H1 (cell line): ENCODE measurements at places on chromosomes 5 and 9. TPM values are rescaled to one million over a fixed set of nuclear protein-coding genes. Genes with fewer than 3 reads are reported as not detected.

DNA sequence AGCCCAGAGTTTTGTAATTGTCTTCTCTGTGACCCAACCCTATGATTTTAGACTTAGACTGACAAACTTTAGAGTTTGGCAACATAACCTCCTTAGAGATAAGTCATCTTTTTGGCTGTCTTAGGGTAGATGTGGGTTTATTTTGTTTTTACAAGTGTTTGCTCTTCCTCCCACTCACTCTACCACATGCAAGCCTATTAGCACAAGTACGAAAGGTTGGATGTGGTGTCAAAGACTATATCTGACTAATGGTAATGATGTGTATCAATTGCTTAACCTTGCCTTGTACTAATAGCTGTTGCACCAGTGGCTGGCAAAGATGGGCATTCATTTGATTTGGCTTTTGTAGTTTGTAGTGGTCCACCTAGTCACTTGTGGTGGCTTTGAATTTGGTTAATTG is 46.5 kb downstream of the SLC25A46 start:
- no peaks in the 10 kb centered on the region for H3K27me3 ChIP-seq
- no peak overlapping the region for H3K4me3 ChIP-seq
- H3K4me1 ChIP-seq = no peaks in the 10 kb centered on the region
- H3K36me3 ChIP-seq = no peaks in the 10 kb centered on the region

Gene HK3
- total RNA-seq = not detected in 2 replicates

- no peak overlapping the region for H3K4me3 ChIP-seq
- H3K36me3 ChIP-seq = no peaks in the 10 kb centered on the region
- H3K4me1 ChIP-seq = no peaks in the 10 kb centered on the region
- H3K27ac ChIP-seq = no peak overlapping the region
These were observed 25.0 kb upstream of the PHYKPL start for GRCh38 chr5:178257650-178258049.

Gene SAXO1
- 0.20 TPM in 1 of 2 replicates, not detected in the other for total RNA-seq

- no peak for DNase-seq
- no peaks in the 10 kb centered on the region for H3K36me3 ChIP-seq
- peaks cover 5% of the 10 kb centered on the region for H3K4me1 ChIP-seq
- H3K27me3 ChIP-seq = no peaks in the 10 kb centered on the region
- H3K27ac ChIP-seq = no peak overlapping the region
These were observed 54.0 kb upstream of the NTRK2 start for GRCh38 chr9:84615544-84615943.

GRCh38 chr5:68428231-68428811 is 212.8 kb downstream of the PIK3R1 start:
- no peak overlapping the region for H3K4me3 ChIP-seq
- H3K4me1 ChIP-seq = no peaks in the 10 kb centered on the region

Gene PLAC8L1
- total RNA-seq = 0.92 TPM in 1 of 2 replicates, not detected in the other

- H3K27ac ChIP-seq = no peak overlapping the region
- H3K4me3 ChIP-seq = no peak overlapping the region
- no peaks in the 10 kb centered on the region for H3K36me3 ChIP-seq
- H3K4me1 ChIP-seq = peaks cover 3% of the 10 kb centered on the region
These were observed 175.2 kb downstream of the SAXO1 start for GRCh38 chr9:18857769-18858168.

DNA sequence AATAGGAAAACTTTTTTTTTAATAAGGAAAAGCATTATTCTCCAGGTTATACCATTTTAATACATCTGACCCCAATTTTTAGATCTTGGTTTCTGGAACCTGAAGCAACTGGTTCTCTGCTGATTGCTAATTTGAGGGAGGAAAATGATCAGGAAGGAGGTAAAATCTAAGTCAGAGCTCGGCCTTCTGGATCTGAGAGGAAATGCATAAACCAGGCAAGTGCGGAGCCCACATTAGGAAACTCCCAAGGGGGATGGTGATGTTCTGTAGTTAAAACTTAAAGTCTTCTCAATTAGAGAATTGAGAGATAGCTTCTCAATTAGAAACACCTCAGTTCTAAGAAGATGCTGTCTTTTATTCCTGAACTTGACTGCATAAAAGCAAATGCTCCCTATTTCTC is 113.5 kb downstream of the TSSK1B start:
- no peak overlapping the region for H3K27ac ChIP-seq
- DNase-seq = no peak
- no peak overlapping the region for H3K4me3 ChIP-seq

DNA sequence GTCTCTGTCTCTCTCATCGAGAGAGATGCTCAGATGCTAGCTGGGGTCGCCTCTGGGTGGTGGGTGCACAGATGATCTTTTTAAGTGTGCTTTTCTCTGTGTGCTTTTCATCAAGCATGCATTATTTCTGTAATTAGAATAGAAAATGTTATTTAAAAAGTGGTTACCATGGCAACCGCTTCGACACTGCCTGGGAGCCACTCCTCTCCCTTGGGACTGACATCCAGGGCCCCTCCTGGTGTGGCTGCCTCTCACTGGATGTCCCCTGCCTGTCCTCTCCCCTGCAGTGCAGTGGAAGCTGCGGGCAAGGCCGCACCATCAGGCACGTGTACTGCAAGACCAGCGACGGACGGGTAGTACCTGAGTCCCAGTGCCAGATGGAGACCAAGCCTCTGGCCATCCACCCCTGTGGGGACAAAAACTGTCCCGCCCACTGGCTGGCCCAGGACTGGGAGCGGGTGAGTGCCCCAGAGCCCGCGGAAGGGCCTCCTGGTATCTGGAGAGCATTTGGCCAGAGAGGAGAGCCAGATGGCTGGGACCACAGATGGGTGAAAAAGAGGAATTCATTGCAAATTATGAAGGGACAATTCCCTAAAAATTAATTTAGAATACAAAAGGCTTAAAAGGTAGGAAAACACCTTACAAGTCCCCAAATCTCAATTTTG is 34.7 kb downstream of the ADAMTSL2 start:
- H3K4me1 ChIP-seq = no peaks in the 10 kb centered on the region
- no peak for DNase-seq
- H3K27me3 ChIP-seq = no peaks in the 10 kb centered on the region
- no peak overlapping the region for H3K27ac ChIP-seq
- no peaks in the 10 kb centered on the region for H3K36me3 ChIP-seq
- no peak overlapping the region for H3K4me3 ChIP-seq

DNA sequence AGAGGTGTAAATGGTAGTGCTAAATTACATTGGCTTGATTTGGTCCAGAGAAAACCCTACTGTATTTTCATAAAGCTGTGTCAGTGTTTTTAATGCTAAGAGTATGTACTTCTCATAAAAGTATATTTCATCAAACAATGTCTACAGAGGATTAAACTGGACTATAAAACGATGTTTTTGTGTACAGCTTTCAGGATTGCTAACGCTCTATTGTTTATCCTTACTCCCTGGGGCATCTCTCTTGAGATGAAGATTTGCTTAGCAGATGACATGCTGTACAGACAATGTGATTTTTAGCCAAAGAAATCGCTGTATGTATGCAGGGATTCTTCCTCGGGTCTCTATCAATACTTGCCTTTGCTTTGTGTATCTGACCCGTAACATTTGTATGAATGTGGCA is 216.0 kb downstream of the FBXL7 start:
- no peak overlapping the region for H3K4me3 ChIP-seq
- H3K36me3 ChIP-seq = no peaks in the 10 kb centered on the region
- no peak for DNase-seq
- H3K4me1 ChIP-seq = no peaks in the 10 kb centered on the region
- H3K27me3 ChIP-seq = no peaks in the 10 kb centered on the region
- no peak overlapping the region for H3K27ac ChIP-seq

GRCh38 chr9:96062031-96062430 is 186.5 kb downstream of the ERCC6L2 start:
- H3K36me3 ChIP-seq = no peaks in the 10 kb centered on the region
- H3K4me3 ChIP-seq = no peak overlapping the region
- H3K27me3 ChIP-seq = no peaks in the 10 kb centered on the region
- H3K27ac ChIP-seq = no peak overlapping the region

GRCh38 chr5:60507687-60508086 is 192.3 kb downstream of the DEPDC1B start:
- DNase-seq = no peak
- no peaks in the 10 kb centered on the region; the same call in 1 of the 2 replicates for H3K4me1 ChIP-seq

DNA sequence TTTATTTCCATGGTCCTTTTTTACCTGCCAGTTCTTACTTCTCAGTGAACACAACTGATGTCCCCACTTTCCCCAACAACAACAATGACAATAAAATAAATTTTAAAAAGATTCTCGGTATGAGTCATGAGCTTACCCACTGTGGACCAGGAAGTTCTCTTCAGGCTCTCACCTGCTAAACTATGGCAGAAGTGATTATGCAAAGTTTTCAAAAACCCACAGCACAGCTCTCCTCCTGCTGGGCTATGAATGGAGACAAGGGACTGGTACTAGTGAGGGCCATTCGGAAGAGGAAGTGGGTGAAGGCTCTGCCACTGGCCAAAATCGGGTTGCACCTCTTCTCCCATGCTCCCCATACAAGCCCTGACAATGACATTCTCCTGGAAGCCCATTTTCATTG is 429.4 kb downstream of the PIK3R1 start:
- no peak overlapping the region for H3K4me3 ChIP-seq
- no peaks in the 10 kb centered on the region for H3K4me1 ChIP-seq
- H3K27ac ChIP-seq = no peak overlapping the region
- no peaks in the 10 kb centered on the region for H3K27me3 ChIP-seq
- no peak for DNase-seq
- no peaks in the 10 kb centered on the region for H3K36me3 ChIP-seq

Gene ENG
- 4.2 and 4.4 TPM in 2 replicates for total RNA-seq

Gene CA9
- total RNA-seq = 1.3 and 1.4 TPM in 2 replicates

GRCh38 chr5:151757233-151758140 is 944 bp downstream of the ATOX1 start:
- H3K27ac ChIP-seq = no peak overlapping the region
- H3K27me3 ChIP-seq = no peaks in the 10 kb centered on the region
- H3K4me1 ChIP-seq = peaks cover 7% of the 10 kb centered on the region
- no peak for DNase-seq
- no peaks in the 10 kb centered on the region for H3K36me3 ChIP-seq

GRCh38 chr9:536597-537511 is 304.6 kb upstream of the DMRT1 start:
- no peak for DNase-seq
- H3K4me3 ChIP-seq = no peak overlapping the region
- H3K27ac ChIP-seq = no peak overlapping the region
- peaks cover 9% of the 10 kb centered on the region for H3K4me1 ChIP-seq

GRCh38 chr5:54024466-54024865 is 285.9 kb downstream of the ARL15 start:
- H3K27ac ChIP-seq = no peak overlapping the region
- H3K27me3 ChIP-seq = no peaks in the 10 kb centered on the region
- peaks cover 4% of the 10 kb centered on the region; the same call in 1 of the 2 replicates for H3K4me1 ChIP-seq
- H3K4me3 ChIP-seq = no peak overlapping the region
- H3K36me3 ChIP-seq = no peaks in the 10 kb centered on the region
- DNase-seq = no peak

DNA sequence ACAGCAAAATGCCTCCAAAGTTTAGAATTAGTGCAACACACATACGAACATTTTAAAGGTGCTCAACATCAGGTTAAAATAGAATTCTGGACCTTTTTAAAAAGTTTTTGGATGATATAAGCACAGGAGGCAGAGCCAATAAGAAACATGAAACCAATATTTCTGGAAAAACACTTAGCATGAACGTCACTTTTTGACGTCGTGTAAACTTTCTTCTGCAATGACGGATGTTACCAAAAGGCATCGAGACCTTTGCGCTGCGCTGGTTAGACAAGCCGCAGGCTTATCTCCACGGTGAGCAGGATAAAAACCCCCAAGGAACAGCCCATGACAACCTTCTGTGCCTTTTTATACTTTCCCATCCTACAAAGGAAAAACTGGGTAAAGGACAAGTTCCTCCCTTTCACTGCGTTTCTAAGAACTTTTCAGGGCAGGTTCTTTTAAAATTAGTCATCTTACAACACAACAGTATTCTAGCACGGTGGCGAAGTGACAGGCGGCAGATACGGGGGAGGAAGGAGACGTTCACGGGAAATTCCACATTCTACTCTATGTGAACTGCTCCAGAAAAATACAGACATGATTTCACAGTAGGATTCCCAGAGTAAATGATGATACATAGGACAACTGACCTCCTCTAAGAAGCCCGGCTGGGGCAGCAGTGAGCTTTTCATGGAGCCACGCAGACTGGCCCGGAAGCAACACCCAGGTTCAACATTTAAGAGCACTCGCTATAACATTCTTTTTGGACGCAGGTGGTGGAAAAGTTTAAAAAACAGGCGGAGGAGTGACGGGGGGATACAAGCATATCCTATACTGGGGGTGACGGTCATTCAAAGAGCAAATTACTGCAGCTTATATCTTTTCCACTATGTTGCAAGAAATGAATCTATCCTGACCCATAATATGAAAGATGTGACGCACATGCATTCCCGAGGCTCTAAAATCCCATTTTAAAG is 52.4 kb downstream of the USP20 start:
- H3K27me3 ChIP-seq = no peaks in the 10 kb centered on the region
- peaks cover 27% of the 10 kb centered on the region for H3K4me1 ChIP-seq
- H3K4me3 ChIP-seq = no peak overlapping the region
- no peak overlapping the region for H3K27ac ChIP-seq
- no peaks in the 10 kb centered on the region for H3K36me3 ChIP-seq

DNA sequence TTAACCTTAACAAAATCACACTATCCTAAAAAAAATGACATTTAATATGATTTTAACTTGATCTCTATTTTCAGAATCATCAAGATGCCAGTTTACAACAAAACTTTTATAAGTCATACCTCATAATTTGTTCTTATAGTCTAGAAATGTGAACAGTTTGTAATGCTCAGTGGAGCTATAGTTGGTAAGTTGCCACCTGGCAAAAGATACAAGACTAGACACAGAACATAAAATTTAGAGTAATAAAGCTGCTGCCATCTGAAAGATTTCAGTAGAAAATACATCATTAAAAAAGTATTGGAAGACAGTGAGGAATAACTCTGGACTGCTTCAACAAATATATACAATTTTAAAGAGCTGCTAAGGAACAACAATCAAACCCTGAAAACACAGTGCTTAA is 233.8 kb downstream of the GABRG2 start:
- no peak overlapping the region for H3K4me3 ChIP-seq
- no peaks in the 10 kb centered on the region for H3K4me1 ChIP-seq
- no peak overlapping the region for H3K27ac ChIP-seq
- no peak for DNase-seq

Gene NOXA1
- total RNA-seq = 0.34 and 0.55 TPM in 2 replicates

- H3K36me3 ChIP-seq = no peaks in the 10 kb centered on the region
- DNase-seq = no peak
- H3K27ac ChIP-seq = no peak overlapping the region
- H3K4me1 ChIP-seq = no peaks in the 10 kb centered on the region
These were observed 9.1 kb upstream of the GPSM1 start for GRCh38 chr9:136318111-136318775.

Gene PLPP7
- 3.4 TPM in 2 replicates for total RNA-seq
